8988T (cell line): ENCODE measurements at places on chromosomes 5 and 9.

DNA sequence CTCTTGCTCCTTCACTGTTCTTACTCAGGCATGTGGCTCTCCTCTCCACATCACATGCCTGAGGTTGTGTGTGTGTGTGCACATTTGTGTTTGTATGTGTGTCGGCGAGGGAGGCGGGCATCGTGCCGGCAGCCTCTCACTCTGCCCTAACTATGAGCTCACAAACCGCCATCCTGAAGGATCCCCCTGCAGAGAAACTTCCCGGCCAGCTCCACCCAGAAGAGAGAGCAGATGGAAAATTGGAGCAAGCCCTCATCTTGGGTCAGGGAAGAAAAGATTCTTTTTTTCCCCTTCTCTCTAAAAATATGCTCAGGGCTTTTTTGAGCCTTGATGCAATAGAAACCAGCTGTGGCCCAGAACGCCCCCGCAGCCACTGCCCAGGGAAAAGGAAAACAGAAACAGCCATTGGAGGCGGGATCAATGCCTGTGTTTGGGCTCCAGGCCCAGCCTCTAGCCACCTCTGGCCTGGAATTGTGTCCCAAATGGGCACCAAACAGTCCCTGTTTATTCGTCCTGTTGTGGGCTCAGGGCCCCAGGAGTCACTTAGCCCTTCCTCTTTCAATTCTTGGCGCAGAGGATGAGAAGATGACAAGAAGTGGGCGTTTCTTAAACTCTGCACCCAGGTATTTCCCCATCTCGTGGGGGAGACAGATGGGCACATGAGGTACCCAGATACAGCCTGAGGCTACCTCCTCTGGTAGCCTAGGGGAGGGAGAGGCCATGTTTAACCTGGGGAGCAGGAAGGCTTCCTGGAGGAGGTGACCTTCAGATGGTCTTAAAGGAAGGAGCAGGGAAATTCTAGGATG is 151.5 kb downstream of the RGS3 start:
- DNase-seq = no peak

GRCh38 chr5:168773226-168773625 is 194.1 kb upstream of the PANK3 start:
- no peak for DNase-seq

- no peak for DNase-seq
These were observed 21.6 kb upstream of the SREK1 start for GRCh38 chr5:66122379-66123034.

- no peak for DNase-seq
These were observed 157.5 kb downstream of the TRIM32 start for GRCh38 chr9:116844621-116845020.

GRCh38 chr5:131109540-131110255 is 55.4 kb downstream of the HINT1 start:
- DNase-seq = no peak

- DNase-seq = no peak
These were observed 259.3 kb downstream of the ROR2 start for GRCh38 chr9:91690540-91691249.

GRCh38 chr5:72452515-72453245 is 54.5 kb downstream of the ZNF366 start:
- DNase-seq = peak; percentile 41

DNA sequence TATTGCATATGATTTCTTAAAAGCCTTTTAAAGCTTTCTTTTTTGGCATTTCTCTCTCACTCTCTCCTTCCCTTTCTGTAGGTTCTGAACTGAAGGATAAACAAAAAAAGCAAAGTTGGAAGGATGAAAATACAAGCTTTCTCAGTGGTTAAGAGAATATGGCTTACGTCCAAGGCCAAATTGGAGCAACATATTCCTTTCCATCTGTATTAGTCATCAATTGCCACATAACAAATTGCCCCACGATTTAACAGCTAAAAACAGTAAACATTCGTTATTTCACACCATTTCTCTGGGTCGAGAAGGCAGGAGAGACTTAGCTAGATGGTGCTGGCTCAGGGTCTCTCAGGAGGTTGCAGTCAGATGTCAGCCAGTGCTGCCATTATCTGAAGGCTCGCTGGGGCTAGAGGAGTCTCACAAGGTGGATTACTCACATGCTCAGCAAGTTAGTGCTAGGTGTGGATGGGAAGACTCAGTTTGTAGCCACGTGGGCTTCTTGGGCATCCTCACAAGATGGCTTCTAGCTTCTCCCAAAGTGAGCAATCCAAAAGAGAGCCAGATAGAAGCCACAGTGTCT is 2.0 kb upstream of the ROR2 start:
- DNase-seq = no peak

DNA sequence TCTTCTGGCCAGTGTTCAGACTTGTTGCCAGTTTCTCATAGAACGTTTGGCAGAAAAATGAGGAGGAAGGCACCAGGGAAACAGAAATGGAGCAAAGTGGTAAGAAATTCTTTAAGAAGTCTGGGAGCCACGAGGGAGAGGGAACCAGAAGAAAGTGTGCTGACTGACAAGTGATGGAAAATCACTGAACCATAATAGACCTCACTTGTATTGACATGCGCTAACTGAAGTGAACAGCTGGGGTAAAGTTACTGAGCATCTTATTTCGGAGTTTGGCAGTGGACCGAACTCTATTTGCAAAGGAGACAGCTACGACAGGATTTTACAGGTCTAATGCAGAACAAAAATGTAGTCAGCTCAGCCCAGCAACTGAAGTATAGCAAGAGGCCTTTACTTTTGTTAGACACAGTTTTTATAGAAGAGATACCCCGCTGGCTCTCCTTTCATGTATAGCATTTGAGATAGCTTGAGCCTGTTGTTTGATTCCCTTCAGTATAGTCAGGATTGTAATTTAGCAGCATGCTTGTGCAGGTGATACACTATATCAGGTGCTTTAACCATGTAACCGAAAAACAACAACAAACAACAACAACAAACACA is 53.6 kb downstream of the HMHB1 start:
- DNase-seq = no peak

- DNase-seq = no peak
These were observed 46.1 kb upstream of the RIC1 start for GRCh38 chr9:5582835-5583195.

DNA sequence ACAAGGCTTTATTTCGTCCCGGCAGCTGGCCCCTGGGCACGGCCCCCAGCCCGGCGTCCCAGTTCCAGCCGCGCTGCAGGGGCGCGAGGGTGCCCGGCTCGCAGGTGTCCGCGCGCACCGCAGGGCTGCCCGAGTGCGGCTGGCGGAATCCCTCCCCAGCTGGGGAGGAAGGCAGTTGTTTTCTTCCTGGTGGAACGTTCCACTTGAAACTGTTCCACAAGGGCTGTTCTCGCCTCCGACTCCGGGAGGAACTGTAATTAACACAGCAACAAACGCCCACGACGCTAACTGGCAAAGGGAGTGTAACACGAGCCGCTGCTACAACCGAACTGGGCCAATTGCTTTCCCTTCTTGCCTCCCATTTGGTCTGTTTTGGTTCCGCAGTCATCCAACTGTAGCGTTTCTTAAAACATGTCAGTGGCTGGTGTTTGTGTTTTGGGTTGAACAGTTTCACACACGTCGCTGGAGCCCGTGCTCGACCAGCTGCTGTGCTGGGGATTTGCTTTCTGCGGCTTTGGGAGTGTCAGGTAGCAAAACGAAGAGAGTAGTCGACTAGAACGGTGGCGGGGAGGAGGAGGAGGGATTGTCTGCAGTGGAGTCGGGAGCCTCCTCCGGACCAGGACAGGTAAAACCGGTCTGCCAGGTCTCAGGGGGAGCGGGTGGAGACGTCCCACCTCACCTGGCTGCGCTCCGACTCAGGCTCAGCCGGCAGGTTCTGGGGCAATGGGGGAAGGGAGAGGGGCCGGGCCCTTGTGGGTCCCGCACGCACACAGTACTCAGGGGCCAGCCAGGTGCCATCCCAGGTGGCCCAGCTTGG is 131.6 kb upstream of the NIPBL start:
- peak; percentile 75 for DNase-seq

DNA sequence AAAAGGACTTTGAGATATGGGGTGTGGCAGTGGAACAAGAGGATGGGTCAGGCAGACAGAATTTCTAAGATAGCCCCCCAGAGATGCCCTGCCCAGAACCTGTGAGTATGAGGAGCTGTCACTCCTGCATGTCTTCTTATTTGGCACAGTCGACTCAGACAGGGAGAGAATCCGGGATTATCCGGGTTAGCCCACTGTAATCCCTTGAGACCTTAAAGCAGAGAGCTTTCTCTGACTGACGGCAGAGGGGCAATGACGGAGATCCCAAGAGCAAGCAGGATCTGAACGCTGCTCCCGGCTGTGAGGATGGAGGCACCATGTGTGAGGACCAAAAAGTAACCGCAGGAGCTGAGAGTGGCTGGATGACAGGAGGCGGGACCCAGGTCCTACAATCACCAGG is 8.8 kb upstream of the NHP2 start:
- DNase-seq = no peak

DNA sequence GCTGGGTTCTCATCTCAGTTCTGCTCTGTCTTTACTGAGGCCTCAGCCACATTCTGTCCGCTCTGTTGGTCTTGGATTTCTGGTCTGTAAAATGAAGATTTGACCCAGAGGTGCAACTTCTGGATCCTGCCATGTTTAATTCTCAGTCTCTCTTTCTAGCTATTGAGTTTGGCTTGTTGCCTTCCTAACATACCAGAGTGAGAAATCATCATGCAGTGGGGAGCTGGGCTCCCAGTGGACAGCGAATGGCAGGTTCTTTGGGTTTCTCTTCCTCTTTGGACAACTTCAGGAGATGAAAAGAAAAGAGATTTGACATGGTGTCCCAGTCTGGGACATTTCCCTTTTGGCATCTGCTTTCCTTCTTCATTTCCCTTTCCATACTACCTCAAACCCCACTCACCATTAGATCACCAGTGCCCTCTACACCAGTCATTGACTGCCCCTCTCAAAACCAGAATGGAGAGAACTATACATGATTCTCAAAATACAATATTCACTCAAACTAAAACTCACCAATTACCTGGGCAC is 334.7 kb downstream of the ACTL7B start:
- DNase-seq = no peak

- no peak for DNase-seq
These were observed 13.3 kb downstream of the SPATA9 start for GRCh38 chr5:95669540-95669939.

- DNase-seq = peak; percentile 18
These were observed 58.4 kb upstream of the PHF24 start for GRCh38 chr9:34899535-34900158.

GRCh38 chr5:129133553-129133952 is 39.0 kb downstream of the ISOC1 start:
- no peak for DNase-seq

DNA sequence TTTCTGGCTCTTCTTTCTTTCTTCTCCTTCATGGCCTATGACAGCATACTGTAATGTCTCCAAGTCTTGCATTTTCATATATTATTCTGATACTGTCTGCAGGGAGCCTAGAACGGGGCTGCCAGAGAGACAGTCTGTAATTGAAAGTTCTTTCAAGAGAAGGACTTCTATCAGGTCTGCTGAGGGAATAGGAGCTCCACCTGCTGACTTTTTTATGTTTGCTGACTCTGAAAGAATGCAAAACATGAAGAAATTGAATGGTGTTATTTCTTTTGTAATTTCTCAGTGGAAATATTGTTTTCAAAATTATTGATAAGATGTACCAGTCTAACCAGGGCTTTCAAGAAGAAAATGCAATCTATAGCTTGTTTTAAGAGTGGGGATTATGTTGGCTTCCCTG is 121.9 kb upstream of the RFX3 start:
- no peak for DNase-seq

DNA sequence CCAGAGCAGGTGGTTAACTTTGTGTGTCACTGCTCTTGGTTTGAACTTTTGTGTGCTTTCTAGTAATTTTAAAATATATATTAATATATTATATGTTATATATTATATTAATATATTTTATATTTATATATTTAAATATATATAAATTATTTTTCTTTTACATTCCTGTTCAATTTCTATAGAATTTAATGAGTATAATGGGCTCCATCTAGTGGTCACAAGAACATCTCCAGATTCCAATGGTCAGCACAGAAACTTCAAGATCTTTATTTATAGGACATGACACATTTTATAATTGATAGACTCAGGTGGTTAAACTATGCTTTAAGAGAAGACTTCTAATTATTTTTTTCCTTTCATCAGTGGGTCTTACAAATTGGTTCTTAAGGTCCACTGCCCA is 39.1 kb downstream of the COL23A1 start:
- peak; percentile 53 for DNase-seq

GRCh38 chr5:16561660-16562059 is 55.1 kb downstream of the RETREG1 start:
- no peak for DNase-seq

DNA sequence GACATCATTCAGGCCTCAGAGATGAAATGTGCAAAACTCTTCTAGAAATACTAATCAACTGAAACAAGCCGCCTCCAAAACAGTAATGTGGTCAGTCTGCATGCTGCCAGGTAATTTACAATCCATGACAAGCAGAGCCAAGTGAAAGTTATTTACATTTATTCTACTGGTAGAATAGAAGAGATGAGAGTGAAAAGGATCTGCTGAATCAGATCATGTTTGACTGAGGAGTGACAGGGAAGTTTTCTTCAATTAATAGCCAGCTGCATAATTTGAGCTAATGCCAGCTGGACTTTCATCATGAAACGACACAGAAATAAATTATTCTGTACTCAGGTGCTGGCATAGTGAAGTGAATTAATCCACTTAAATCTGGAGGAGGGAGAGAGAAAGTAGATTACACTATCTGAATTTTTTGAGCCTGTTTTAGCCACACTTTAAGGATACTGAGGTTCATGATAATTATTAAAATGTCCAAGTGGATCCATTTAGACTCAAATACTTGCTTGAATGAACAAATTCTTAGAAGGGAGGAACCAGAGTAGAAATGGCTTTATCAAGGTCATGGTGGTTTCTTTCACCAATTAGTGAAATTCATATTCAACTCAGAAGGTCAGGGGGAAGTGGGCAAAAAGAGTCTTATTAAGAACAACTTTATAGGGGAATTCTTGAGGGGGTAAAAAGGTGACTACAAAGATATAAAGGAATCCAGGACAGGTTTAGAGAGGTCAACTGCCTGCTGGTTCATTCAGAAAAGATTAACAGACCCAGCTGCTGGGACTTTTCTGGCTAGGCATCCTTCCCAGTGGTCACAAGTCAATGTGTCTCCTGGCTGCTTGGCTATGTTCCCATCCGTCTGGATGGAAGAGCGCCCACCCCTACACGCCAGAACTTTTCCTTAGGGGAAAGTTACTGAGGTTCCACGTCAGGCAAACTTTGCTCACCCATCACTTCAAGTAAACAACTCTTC is 350.4 kb downstream of the PDE4D start:
- DNase-seq = no peak

- no peak for DNase-seq
These were observed 23.7 kb downstream of the NIPBL start for GRCh38 chr5:36900283-36900682.

DNA sequence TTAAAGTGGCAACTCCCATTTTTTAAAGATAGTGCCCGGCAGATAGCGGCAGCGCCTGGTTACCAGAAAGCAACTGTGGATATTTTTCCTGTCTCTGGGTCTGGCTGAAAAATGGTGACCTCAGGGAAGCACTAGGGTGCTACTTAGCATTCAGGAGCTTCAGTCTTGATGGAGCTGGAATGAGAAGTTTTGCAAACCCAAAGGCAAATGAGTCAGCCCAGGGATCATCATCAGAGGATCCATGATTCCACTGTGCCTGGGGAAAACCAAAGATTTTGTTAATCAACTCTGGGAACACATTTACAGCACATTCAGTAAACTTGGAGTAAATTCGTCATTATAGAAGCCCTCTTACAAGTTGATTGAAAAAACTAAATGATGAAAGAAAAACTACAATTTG is 26.7 kb downstream of the F2R start:
- DNase-seq = no peak

- DNase-seq = no peak
These were observed 145.8 kb downstream of the BARX1 start for GRCh38 chr9:93809204-93809940.
